NCI-H1048 (cell line): ENCODE measurements at places on chromosomes 1 and 21.

- no peak for DNase-seq
Observed at GRCh38 chr1:180627411-180627810, 4.4 kb upstream of the XPR1 start.

- DNase-seq: no peak
Observed at GRCh38 chr1:212651977-212652376, 43.4 kb downstream of the ATF3 start.

GRCh38 chr1:201016943-201017827, 6.3 kb downstream of the KIF21B start:
- DNase-seq: no peak

DNA sequence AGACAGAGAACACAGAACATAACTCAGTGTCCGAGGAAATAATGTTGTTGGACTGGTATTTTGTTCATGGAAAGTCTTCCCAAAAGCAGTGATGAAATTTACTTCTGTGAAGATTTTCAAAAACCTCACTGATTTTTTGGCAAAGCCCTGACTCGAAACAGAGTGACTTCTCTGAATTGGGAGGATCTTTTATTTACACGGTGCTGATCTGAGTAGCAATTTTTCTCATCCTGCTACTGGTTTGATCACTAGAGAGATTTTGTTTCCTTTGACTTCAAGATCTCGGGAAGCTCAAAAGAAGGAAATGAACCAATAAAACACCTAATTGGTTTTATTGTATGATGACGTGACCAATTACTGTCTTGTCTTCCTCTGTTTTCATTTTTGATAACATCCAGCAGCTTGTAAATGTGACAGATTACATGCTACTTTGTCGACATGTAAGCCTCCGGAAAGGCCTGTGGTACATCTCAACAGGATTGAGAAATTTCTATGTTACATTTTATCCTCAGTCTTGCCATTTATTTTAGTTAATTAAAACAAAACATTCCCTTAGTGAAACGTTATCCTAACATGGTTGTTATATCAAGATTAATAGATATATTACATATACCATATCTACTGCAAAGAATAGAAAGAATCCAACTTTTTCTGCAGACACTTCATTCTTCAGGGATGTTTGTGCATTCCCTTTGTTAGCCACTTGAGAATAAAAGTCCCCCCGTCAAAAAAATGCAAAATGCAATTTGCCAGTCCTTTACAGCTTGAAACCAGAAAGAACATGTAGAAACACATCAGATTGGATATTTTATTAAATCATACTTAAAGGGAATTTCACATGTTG, 42.8 kb upstream of the IFI44L start:
- DNase-seq: no peak
